ENCODE measurements at places on chromosomes 1 and 21. TPM values are rescaled to one million over a fixed set of nuclear protein-coding genes. Genes with fewer than 3 reads are reported as not detected.

The NBPF6 gene
- not detected for polyA plus RNA-seq

The GCSAML gene
- polyA plus RNA-seq, result not detected

DNA sequence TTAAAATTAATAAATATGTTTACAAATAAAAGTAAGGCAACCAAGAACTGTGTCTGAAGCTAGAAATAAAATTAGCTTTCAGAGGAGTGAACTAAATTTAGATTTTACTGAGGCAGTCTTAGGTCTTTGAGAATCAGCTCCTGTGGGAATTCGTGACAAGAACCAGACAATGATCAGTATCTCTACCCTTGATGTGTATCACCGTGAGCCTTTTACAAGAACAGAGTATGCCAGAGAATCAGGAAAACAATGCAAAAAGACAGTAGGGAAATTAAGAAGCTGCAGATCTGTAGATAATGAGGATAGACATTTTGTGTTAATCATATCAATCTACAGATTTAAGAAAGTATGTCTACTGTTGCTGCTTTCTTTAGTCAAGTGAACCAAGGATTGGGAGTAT is 351.0 kb downstream of the COL11A1 start:
- DNase-seq, result no peak

DNA sequence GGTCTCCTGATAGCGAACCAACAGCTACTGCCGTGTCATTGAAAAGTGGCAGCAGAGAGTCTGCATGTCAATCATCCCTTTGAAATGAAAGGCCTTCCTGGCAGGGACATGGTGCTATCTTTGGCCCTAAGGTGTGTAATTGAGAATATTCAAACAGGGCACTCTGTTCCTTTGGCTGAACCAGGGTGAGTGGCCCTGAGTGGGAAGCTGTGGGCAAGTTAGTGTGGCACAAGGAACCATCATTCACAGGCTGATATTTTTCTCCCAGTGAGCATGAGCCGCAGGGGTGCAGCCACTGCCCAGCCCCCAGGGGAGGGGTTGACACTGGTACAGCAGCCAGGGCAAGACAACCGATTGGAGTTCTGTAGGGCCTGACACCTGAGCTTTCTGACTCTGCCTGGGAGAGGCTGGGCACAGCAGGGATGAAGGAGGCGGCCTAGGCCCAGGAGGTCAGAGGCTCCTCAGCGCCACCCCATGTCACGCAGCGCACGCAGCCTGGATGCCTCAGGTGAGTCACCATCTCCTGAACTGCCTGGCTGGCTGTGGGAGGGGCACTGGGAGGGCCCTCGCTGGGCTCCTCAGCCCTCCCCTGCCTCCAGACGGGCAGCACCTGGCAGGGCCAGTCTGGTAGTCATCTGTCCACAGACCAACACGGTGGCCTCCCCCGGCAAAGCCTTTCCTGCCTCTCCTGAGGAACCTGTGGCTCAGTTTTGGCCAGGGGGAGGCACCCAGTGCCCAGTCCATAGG is 13.2 kb downstream of the QSOX1 start:
- no peak for DNase-seq

- DNase-seq, result peak; percentile 91
Measured at GRCh38 chr21:34029743-34030528, 43.4 kb upstream of the MRPS6 start.

- no peak for DNase-seq
Measured at GRCh38 chr1:231311720-231312431, 25.8 kb downstream of the EXOC8 start.

GRCh38 chr1:204568576-204569315 is 52.5 kb downstream of the MDM4 start:
- DNase-seq, result no peak

- DNase-seq, result peak; percentile 82
Measured at GRCh38 chr1:151416231-151416630, 16.9 kb downstream of the PSMB4 start.

DNA sequence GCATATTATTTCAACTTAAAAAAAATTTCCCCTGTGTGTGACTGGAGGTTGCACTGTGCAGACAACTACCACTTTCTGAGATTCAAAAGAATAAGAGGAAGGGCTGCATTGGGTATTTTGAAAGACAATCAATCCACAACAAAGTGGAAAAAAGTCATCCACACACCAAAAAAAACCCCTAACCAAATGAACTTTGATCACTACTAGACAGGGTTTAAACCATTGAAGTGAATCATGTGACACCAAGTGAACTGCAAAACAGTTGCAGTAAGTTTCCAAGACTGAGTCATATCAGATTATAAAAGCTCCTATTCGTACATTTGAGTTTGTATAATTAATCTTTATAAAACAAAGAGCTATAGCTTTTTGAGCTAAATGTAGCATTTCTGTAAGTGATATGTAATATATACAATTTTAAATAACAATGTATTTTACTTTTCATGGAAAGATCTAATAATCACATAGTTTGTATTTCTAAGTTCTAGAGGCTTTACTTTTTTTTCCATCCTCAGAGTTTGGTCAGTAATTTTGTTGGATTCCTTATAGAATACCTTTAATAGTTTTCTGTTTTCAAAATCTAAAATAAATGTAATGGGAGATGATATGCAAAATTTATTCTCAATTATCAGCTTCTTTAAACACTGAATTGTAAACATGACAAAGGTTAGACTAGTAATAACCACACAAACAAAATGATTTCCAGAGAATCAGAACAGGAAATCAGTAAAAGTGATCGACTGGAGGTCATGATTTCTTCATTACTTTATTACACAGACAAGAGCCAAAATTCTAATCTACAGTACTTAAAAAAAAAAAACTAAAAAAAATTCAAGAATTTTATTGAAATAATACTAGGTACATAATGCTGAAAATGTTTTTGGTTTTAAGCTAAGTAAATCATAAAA is 50.5 kb upstream of the GFI1 start:
- DNase-seq, result peak; percentile 57

GRCh38 chr1:232648316-232648715 is 18.4 kb upstream of the SIPA1L2 start:
- DNase-seq, result no peak

Measured in GM23248 (cell line).